Urothelium cell line (cell line): ENCODE measurements at places on chromosomes 4 and X.
A peak's percentile ranks its signal among the peaks of the same experiment; 100 is the strongest.

- no peak for DNase-seq
Measured at GRCh38 chrX:8688776-8689175, 43.2 kb downstream of the ANOS1 start.

DNA sequence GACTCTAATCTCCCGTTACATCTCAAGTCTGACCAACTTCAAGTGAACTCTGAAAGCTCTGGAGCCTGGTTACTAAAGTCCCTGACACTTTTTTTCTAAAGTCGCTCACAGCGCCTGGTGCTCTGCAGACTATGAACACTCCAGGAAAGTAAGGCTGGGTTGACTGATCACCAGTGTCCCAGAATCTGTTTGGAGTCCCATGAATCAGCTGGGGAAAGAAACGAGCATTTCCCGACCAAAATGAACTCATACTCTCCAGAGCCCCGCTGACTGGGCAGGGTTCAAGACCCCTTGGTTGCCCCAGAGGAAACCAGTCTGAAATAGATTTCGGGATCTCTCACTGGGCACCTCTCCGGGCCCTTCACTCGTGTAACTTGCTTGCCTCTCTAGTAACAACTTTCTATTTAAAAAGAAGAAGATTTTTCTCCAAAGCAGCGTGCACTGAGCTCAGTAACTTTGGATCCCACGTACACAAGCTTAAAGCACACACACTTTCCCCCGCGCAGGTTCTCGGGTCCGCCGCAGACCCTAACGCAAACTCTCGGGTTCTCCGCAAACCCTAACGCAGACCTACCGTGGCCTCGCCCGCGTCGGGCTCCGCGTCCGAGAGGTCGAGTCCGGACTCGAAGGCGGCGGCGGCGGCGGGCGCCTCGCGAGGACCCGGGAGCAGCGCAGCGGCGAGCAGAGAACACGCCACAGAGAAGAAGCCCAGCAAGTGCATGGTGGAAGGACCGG is 964 bp downstream of the VEGFC start:
- DNase-seq, result peak; percentile 15

GRCh38 chr4:14749910-14750309 is 252.4 kb upstream of the CPEB2 start:
- DNase-seq, result no peak

- no peak for DNase-seq
Measured at GRCh38 chr4:16757080-16757521, 141.3 kb downstream of the LDB2 start.

DNA sequence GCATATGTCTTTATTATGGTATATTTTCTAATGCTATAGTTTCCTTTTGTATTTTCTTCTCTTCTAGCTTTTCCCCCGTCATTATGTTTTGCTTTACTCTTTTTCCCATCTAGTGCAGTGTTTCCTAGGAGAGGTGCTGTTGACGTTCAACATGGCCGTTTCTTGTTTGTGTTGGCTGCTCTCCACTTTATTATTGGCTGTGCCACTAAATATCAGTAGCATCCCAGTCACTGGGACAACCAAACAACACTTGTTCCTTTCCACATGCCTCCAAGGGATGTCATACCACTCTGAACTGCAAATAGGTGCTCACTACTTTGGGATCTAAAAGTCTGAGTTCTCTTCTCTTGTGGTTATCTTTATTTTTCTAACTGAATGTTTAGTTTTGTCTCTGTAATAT is 26.5 kb downstream of the GBA3 start:
- no peak for DNase-seq

DNA sequence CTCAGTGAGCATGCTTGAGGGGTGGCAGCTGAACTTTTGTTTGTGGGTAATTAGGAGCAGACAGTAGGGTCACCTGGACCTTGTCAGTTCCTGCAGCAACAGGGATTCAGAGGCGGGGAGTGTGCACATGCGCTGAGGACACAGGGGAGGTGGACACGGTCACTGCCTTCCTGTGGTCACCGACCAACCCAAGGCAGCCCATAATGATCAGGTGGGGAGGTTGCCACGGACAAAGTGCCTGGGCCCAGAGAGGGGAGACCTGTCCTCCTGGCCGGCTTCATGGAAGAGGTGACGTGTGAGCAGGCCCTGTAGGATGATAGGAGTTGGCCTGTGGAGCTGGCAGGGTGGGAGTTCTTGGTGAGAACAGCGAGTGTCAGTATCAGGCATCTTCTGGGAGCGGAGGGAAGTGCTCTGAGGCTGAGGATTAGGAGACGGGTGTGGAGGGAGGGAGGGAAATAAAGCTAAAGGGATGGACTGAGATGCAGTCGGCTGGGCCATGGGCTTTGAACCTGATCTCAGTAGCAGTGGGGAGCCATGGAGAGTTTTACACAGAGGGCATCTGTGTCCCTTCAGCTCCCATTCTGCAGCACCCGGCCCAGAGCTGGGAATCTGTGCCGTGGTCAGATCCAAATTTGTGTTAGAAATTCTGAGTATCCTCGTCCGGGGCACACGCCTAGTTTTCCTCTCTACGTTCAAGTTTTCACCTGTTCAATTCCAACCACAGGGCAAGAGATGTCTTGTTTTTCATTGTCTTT is 100.0 kb downstream of the PSAPL1 start:
- no peak for DNase-seq

DNA sequence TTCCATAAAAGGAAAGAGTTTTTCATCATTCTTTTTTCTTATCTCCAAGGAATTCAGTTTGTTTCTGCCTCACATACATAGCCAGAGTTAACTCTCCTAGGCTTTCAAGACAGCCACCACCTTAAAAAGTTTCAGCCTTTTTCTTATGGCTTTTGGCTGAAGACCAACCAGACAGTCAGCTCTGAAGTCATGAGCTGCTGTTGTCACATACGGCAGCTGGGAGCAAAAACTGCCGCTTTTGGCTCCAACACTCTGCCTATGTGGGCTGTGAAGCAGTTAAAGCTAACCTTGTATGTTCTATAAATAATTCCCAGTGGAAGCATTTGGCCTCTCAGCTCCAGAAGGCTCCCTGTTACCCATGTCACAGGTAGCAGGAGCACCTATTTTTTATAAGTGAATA is 104.1 kb downstream of the KLHL4 start:
- DNase-seq, result peak; percentile 0

- DNase-seq, result no peak
Measured at GRCh38 chr4:142350871-142351270, 495.2 kb downstream of the INPP4B start.

- peak; percentile 18 for DNase-seq
Measured at GRCh38 chr4:45147866-45148265, 421.5 kb upstream of the GNPDA2 start.

DNA sequence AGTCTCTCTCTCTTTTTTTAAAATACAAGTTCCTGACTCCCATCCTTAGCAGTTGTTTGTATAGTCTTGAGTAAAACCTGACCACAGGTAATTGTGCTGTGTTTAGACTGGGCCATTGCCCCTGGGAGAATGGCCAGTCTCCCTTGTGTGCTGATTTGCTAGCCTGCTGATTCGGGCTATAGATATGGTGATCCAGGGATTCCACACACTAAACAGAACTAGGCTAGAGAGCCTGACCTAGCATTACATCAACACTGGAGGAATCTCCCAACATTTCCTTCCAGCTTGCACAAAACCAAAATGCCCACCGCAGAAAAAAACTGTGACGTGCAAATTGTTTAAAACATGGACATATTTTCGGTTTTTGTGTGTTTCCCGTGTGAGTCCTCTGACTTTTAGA is 5.1 kb downstream of the UPRT start:
- no peak for DNase-seq

DNA sequence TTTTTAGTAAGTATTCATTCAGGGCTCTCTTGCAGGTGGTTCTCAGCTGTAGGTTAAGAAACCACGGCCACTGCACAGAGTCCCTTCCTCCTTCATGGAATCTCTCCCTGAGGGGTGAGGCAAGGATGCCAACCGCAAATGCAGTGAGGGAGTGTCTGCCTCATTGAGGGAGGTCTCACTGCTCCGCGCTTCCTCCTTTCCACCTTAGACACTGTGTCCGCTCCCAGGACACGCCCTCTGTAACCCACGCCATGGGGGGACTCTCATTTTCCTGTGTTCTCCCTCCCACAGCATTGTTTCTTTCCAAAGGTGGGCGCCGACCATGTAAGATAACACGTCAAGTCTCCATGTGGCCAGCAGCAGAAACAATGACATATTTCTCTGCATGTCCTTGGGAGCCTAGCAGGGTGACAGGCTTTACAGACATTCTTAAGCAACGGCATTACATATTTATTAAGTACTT is 63.2 kb downstream of the SEPSECS start:
- no peak for DNase-seq

- DNase-seq, result no peak
Measured at GRCh38 chr4:151576627-151577026, 167.7 kb downstream of the FHIP1A start.

- peak; percentile 14 for DNase-seq
Measured at GRCh38 chrX:1093121-1093520, 119.3 kb downstream of the CRLF2 start.

DNA sequence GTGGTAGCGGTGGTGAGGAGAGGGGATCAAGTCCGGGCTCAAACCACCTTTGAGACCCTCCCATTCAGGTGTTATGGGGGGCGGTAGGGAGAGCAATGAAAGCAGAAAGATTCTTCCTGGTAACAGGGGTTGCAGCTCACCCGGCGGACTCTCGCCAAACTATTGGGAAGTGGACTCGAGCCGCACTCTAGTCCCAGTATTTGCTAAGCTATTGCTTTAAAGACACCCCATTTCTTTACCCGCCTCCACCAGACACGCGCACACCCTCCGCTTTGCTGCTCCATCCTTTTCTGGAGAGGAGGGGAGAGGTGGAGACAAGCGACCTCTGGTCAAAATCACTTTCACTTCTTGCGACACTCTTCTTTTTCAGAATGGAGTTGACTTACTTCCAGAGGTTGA is 625 bp upstream of the GABRA4 start:
- peak; percentile 21 for DNase-seq

- DNase-seq, result no peak
Measured at GRCh38 chr4:5973486-5974220, 44.6 kb downstream of the C4orf50 start.

DNA sequence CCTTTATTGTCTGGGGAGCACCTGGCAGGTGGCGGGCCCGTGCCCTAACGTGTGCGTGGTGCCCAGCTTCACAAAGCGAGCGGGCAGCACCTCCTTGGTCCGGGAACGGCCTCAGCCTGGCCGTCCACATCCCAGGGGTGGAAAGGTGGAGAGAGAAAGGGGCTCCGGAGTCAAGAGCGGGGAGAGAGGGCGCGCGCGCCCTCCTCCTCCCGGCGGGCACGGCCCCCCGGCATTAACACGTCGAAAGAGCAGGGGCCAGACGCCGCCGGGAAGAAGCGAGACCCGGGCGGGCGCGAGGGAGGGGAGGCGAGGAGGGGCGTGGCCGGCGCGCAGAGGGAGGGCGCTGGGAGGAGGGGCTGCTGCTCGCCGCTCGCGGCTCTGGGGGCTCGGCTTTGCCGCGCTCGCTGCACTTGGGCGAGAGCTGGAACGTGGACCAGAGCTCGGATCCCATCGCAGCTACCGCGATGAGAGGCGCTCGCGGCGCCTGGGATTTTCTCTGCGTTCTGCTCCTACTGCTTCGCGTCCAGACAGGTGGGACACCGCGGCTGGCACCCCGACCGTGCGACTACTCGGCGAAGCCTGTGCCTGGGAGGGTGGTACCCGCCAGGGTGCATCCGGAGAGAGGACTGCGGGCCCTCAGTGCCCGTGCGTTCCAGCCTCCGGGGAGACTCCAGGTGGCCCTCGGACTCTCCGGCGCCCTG is at the start of gene KIT:
Gene KIT (plus strand): TSS at position 407 of the 701 bp plus-strand sequence. CDS start 58 bp downstream, at position 465.
- no peak for DNase-seq

DNA sequence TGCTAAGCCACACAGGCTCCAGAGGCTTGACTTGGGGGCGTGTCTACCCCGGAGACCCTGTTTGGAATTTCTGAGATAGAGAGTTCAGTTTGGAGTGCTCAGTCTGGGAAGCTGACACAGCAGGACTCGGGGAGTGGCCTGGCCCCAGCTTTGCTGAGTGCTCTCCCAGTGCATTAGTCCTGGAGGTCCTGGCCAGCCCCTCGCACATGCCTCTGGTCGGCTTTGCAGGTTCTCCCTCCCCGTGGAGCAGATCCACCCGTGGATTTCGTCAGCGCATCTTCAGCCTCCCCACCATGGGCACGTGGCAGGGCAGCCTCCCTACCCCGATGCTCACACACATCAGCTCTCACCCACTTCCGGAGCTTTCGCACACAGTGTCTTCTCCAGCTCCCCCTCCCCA is 65.2 kb downstream of the PSAPL1 start:
- DNase-seq, result no peak
